ENCODE measurements at places on chromosomes 6 and 20. TPM values are rescaled to one million over a fixed set of nuclear protein-coding genes. Genes with fewer than 3 reads are reported as not detected.

GRCh38 chr6:145277358-145278086, 457.8 kb downstream of the EPM2A start:
- no peak for DNase-seq

DNA sequence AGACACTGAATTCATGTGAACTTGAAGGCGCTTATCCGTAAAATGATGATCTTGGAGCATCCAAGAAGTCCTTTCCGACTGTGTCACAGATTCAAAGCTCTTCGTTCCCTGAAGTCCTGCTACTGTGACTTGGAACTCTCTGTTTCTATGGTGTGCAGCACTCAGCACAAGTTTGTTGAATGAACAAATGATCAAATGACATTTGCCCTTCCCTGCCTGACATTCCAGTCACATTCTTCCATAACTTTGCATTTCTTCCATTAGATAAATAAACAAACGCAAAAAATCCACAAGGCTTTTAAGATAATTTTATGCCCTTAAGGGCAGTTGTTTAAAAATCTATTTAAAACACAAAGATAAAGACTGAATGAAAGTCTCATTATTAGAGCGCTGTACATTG, 39.9 kb downstream of the SGK1 start:
- no peak for DNase-seq

- no peak for DNase-seq
Observed at GRCh38 chr6:37025621-37026466, 20.4 kb downstream of the FGD2 start.

DNA sequence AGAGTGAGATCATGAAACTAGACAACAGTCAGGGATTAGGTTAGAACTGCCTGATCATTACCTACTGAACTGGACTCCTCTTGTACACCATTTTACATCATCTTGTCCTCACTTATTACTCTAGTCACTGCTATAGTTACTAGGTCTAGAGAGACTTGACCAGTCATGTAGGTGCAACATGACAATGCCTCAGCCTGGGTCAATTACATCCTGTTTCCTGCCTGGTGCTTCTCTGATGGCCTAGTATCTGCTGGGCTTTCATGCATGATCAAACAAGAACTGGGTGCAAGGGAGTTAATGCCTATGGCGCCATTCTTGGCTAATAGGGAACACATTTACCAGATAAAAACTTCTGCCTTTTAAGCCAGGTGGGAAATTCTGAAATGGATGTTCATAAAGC, 39.2 kb upstream of the MMS22L start:
- DNase-seq, result no peak

- DNase-seq, result no peak
Observed at GRCh38 chr6:62737792-62738191, 451.8 kb upstream of the KHDRBS2 start.

- no peak for DNase-seq
Observed at GRCh38 chr6:36244641-36245280, 25.1 kb upstream of the PNPLA1 start.

ACTL10 gene
- total RNA-seq, result 12.3 TPM

HLA-DQA1 gene
- not detected for total RNA-seq

Data from stomach (tissue), 19 donors.